ENCODE measurements at places on chromosomes 7 and 10.
A peak's percentile ranks its signal among the peaks of the same experiment; 100 is the strongest.

- DNase-seq = no peak
Observed at GRCh38 chr7:66170309-66171231, 34.6 kb upstream of the TPST1 start.

GRCh38 chr10:131851346-131851745 lies 49.5 kb upstream of the PPP2R2D start:
- no peak for DNase-seq

- DNase-seq = no peak
Observed at GRCh38 chr7:72343991-72344390, 68.1 kb downstream of the CALN1 start.

DNA sequence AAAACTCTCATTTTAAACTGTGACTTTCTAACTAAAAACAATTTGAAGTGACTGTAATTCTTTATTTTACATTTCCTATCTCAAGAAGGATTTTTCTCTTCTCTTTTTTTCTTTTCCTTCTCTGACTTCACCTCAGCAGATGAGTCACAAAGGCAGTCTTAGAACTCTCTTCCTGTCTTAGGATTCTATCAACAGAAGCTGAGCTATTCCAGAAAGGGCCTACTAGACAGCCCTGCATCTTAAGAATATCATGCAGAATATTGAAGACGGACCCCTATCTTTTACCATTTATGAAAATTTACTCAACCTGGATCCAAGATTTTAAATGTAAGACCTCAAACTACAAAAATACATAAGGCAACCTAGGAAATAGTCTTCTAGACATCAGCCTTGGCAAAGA lies 365.7 kb upstream of the SEMA3C start:
- no peak for DNase-seq

- no peak for DNase-seq
Observed at GRCh38 chr7:26500749-26501352, 209.2 kb downstream of the SNX10 start.

DNA sequence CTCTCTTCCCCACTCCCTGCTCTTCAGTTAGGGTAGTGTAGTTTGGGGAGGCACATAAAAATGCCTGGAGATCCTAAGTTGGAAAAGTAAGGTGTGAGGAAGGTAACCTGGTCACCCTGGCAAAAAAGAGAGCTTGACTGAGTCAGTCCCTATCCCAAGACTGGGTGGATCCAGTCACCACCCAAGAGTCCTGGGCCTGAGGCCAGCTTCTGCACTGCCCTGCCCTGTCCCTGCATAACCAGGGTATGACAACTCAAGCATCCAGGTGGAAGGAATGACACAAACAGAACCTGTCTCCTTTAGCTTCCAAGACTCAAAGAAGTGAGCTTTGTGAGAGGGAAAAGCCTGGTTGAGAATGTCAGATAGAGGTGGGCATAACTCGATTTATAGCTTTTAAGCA lies 26.9 kb upstream of the SORBS1 start:
- no peak for DNase-seq

DNA sequence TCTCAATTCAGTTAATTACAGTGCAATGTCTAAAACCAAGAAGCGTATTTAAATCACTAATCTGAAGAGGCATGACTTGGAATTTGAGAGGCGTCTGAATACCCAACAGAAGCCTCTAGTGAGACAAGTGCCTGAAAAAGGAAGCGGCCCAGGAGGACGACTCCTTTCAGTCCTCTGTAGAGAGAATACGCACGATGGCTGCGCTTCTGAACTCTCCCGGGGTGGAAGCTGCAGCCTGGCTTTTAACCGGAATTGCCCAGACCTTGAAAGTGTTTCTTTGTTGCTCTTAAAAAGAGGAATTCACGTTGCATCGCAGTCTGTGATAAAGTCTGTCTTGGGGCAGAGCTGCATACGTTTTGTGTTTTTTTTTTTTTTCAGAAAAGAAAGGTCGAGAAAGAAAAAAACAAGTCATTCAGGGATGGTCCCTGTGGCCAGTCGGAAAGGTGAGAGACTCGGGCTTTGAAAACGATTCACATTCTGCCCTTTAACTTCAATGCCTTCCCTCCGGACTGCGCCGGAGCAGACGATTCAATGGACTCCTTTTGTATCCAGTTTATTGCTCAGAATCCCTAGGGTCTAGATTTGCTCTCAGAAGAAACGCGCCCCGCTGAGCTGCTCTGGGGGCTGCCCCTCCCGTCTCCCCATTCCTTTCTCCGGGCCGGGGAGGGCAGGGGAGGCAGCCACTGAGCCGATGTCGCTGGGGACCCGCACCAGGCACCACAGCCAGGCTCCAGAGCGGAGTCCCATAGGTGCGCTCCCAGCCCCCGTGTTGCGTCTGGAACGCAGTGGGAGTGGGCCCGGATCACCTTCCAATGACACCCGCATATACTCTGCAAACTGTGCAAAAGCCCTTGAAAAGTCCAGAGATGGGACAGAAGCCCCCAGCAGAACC lies 994 bp upstream of the PTF1A start:
- DNase-seq = no peak

DNA sequence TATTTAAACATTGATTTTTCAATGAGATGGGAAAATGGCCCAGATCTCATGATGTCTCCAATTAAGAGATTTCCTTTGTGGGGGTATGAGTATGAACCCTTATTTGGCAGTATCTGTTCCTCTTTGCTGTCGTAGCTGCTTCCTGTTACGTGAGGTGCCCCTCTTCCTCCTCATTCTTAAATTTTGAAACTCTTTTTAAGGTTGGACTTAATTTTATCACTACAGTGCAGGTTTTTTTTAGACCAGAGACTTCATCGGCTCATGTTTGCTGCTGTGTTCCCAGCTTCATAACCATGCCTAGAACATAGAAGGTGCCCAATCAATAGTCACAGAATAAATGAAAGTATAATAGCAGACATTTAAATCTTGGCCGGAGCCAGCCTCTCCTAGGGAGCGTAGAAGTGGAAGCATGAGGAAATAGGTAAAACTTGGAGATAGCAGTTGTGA lies 2.4 kb downstream of the MIOS start:
- no peak for DNase-seq

- DNase-seq = no peak
Observed at GRCh38 chr7:139749545-139749944, 28.3 kb downstream of the HIPK2 start.

DNA sequence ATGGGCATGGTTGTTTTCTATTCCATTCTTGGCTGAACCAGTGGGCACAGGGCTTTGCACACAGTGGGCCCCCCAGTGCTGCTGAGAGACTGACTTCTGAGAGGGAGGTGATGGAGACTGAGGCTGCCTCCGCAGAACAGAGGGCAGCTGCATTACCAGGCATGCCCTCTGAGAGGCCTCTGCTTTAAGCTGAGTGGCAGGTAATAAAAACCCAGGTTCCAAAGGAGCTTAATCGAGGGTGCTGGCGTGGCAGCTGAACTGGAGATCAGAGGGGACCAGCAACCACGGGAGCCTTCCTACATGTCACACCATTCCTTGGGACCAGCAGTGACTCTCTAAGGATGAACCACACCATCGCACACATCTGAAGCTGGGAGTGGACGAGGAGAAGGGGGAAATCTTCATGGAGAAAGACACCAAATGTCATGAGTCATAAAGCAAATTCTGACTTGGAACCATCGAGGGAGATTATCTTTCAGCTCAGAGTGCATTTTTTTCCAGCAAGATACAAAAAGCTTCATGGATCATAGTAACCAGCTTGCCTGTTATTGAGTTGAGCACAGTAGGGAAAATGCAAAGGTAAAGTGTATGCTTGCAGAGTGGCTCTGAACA lies 24.6 kb downstream of the HIPK2 start:
- no peak for DNase-seq

DNA sequence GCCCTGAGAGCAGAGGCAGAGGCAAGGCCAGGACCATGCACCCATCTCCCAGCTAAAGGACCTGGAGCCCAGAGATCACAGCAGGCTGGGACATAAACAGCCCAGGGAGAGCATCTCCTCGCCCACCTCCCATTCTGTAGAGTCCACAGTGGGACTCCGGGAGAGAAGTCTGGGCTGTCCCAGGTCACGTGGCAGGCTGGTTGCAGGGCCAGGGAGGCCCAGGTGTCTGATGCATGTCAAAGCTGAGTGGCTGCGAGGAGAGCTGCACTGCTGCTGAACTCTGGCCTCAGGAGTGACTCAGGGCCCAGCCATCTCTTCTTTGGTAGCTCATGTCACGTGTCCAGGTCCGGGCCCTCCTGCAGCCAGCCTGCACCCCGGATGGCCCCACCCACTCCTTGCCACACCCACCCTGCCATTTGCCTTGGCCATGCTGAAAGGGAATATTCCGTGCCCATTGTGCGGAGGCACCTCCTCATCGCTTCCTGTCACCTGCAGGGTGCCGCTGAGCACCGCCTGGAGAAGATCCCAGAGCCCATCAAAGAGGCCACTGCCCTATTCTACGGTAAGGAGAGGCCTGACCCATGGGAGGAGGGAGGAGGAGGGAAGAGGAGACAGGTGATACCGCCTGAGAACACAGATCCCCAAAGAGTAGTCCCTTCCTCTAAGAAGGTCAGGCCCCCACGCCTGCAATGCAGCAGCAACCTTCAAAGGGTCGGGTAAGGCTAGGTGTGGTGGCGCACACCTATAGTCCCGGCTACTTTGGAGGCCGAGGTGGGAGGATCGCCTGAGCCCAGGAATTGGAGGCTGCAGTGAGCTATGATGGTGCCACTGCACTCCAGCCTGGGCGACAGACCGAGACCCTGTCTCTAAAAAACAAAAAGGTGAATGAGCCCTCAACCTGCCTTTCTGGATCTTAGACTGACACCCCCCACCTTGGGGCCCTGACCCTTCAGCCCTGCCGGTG lies 12.6 kb upstream of the SH2B2 start:
- DNase-seq = no peak

GRCh38 chr10:23294638-23295247 lies 49.9 kb downstream of the C10orf67 start:
- no peak for DNase-seq

- no peak for DNase-seq
Observed at GRCh38 chr10:94083662-94084265, 90.0 kb downstream of the PLCE1 start.

- no peak for DNase-seq
Observed at GRCh38 chr7:99003419-99003818, 125.1 kb downstream of the TRRAP start.

- peak; percentile 72 for DNase-seq
Observed at GRCh38 chr7:31192986-31193385, 140.9 kb downstream of the ADCYAP1R1 start.

DNA sequence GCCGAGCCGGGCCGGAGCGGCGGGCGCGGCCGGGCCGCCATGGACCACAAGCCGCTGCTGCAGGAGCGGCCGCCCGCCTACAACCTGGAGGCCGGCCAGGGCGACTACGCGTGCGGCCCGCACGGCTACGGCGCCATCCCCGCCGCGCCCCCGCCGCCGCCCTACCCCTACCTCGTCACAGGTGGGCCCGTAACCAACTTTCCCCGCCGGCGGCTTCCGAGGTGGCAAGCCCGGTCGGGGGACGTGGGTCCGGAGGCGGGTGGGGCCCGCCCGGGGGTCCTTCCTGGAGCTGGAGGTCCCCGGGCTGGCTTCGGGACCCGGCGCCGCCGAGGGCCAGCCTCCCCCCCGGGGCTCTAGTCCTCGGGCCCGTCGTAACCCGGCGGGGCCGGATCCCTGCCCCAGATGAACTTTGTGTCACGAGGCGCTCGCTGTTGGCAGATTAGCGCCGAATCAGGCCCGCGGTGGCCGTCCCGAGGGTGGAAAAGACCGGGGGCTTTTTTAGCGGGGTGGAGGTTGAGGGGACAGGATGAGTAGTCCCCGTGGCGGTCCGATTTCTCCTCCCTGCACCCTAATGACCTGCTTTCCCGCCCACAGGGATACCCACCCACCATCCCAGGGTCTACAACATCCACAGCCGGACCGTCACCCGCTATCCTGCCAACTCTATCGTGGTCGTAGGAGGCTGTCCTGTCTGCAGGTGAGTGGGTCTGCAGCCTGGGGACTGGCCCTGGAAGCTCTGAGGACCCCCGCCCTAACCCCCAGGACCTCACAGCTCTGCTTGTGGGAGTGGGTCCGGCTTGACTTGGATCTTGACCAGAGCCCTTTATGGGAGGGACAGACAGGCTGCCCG lies 496 bp downstream of the BRI3 start:
- DNase-seq = no peak

- no peak for DNase-seq
Observed at GRCh38 chr7:142196066-142196840, 61.6 kb downstream of the PRSS58 start.

- DNase-seq = no peak
Observed at GRCh38 chr10:87930934-87931835, 67.8 kb downstream of the PTEN start.

- DNase-seq = no peak
Observed at GRCh38 chr7:75789361-75789924, 17.4 kb upstream of the CCL26 start.

- DNase-seq = peak; percentile 80
Observed at GRCh38 chr7:518630-519483, 789 bp downstream of the PDGFA start.
